ENCODE measurements at places on chromosomes 1 and 21.

DNA sequence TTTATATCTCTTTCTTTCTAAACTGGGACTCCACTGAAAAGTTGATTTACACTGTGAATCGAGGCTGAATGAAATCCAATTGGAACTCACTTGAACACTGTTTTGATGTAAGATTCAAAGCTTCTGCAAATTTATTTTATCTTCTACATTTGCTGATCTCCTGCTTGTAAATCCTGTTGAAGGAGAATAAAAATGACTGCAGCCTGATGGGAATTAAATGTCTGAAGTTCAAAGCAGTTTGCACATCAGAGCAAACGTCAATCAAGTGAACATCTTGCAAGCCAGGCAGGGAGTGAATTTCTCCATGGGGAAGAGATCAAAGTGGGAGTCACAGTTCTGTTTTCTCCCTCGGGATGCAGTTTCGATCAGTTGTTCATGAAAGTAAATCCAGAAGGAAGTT is 127.2 kb downstream of the CACHD1 start:
- no peak for DNase-seq

DNA sequence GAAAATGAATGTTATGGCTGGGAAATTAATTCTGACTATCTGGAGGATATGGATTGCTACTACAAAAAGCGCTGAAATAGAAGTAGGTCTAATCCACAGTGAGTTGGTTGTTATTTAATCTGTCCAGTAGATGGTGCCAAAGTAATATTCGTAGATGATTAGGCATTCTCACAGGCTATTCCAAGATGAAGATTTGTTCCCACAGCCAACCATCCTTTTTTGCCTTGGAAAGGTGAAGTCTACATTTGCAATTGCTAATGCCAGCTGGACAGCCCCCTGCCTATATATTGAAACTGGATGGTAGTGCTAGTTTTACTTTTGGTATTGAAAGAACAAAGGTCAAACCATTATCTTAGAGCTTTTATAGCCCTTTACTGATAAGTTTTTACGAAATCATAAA is 43.8 kb downstream of the RBM11 start:
- no peak for DNase-seq

GRCh38 chr1:172976222-172977041 is 74.3 kb downstream of the TNFSF18 start:
- DNase-seq, result no peak

- DNase-seq, result no peak
These were observed 221.2 kb downstream of the SETD4 start for GRCh38 chr21:35838987-35839763.

DNA sequence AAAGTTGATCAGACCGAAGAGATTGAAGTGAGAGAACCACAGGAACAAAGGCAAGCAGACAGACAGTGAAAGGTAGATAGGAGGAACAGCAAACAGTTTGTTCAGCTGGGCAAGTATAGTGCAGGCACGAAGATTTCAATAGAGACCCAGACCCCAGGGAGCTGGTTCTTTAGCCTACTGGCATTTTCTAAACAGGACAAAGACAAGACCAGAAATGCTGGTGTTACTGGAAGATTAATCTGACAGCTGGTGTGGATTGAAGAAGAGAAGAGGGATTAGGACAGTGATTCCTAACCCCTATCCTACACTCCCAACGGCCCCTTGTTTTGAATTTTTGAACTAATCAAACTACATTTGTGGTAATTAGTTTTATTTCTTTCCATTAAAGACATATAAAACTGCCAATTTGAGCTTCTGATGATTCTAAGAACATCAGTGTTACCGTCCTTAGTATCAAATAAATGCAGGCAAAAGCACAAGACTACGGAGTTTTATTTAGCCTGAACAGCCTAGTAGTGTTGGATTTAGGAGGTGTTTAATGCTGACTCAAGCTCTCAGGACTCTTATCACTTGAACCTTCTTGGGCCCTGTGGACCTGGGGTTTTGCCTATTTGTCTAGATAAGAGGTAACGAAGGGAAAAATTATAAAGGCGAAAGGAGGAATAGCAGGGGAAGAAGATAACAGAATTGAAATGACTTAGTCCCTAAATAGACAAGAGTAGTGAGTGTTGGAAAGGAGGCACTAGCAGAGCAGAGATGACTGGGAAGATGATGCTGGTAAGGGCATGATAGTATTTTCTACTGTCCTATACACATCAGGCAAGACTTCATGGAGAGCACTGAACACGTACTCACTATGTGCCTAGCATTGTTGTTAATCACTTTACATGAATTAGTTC is 2.0 kb downstream of the NPL start:
- no peak for DNase-seq

DNA sequence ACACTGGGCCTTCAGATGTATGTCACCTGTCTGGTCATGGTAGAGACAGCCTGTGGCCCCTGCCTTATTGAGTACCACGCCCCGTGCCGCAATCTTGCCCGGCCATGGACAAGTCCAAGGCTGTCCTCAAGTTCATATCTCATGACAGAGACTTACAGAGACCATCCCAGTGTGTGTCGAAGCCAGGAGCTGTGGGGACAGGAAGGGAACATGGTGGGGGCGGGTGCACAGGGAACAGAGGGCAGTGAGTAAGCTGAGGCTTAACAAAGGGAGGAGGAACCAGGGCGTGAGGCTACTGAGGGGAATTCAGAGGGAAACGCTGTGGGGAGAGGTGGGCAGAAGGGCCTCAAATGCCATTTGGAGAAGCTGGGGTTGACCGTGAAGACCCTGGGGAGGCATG is 75.8 kb downstream of the ALPL start:
- DNase-seq, result no peak

- DNase-seq, result no peak
These were observed 1.5 kb downstream of the RPL22 start for GRCh38 chr1:6197746-6198427.

DNA sequence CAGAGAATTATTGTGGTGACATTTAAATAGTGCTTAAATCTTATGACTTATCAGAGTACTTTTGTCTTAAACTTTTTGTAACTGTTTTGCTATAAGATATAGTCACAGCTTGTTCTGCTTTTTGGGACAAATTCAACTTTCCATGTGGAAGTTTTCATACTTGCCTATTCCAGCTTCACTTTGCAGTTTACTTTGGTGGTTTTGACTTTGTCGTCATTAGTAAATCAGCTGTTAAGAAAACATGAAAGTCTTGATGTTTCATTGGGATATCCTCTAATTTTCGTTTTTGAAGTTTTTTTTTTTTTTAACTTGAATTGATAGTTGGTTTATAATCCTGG is 31.3 kb downstream of the SDCCAG8 start:
- no peak for DNase-seq

DNA sequence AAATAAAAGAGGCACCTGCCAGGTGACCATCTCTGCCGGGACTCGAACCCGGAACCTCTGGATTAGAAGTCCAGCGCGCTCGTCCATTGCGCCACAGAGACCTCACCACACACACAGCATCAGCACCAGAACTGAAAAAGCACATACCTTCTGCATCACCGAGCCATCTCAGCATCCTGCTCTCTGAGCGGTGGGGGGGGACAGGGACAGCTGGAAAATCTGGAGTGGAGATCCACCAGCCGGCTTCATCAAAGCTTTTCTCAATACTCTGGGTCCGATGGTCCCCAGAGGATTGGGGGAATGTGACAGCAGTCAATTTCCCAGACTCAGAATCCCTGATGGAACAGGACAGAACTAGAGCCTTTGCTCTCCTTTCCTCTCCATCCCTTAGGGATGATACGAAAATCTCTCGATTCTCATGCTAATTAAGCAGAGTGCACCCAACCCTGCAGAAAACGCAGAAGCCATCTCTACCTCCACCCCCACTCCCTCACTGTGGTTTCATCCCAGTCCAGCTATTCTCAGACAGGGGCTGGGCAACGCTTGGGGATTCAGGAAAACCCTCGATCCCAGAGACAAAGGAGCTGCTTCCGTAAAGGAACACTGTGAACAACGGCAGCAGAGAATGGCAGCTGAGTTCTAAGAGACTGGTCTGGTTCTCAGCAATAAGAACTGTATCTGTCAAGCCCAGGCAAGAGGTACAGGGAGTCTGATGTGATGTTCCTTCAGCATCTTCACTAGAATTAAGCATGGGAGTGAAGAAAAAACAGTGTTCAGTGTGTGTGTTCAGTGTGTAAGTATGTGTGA is 29.6 kb upstream of the CADM3 start:
- DNase-seq, result no peak

DNA sequence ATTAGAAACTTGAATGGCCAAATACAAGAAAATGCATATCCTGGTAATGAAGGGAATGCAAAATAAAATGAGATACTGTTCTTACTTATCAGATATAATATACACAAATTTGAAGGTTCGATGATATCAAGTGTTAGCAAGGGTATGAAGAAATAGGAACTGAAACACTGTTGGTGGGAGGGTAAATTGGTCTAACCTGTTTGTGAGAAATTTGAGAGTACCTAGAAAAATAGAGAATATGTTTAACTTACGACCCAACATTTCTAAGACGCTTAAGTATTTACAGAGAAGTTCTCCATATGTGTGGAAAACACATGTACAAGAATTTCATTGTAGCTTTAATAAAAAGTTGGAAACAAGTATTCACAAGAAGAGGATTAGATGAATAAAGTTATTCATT is 25.9 kb downstream of the ATG4C start:
- DNase-seq, result no peak

DNA sequence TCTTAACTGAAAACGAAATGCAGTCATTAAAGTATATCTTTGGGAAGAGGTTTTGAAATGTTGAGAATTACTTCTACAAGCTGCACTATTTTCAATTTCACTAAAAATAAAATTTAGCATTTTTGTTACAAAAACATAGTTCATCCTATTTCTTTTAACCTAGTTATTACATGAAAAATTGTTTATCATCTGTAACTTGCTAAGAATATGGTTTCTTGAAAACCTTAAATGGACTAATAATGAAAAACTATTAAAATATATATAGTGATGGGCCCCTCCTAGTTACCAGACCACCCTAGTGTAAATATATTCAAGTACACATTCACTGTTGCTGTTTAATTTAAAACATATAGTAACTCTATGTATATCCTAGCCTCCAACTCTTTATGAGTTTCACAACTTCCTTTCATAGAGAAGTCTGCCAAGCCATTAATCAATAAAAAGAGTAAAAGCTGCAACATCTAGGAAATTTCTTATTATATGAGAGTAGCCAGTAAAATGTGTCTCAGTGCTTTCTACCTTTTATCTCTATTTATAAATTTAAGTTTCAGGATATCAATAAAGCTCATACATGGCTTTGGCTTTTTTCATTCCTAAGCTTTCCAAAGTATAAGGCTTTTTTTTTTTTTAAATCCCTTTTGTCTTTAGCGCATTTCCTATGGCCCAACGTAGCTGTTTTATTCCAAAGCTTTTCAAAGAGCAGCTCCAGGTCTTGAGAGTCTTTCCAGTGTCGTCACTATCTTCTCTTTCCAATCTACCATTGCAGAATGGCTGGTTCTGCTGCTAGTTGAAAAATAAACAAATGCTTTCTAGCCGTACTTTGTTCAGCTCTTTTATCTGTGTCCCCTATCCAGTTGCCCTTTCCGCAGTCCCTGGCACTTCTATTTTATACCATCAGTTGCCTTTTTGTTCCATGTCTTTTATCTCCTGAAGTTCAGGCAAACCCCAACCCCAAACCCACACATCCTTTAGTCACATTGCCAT is 6.5 kb downstream of the IRF2BP2 start:
- no peak for DNase-seq

DNA sequence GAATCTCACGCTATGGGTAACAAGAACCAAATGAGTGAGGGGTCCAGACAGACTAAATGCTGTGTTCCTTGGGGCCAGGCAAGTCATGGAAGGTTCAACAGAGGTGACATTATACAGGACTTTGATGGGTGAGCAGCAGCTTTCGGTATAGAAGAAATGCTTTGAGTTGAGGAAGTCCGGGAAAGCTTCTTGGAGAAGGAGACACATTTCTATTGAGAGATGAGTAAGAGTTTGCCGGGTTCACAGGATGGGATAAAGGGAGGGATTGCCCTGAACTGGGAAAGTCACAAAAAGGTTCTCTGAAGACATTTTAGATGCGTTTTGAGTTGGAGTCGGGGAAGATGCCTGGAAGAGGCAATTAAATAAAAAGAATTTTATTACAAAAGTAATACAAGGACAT is 580 bp upstream of the AZIN2 start:
- DNase-seq, result no peak

GRCh38 chr1:178540646-178541045 is 27.7 kb downstream of the TEX35 start:
- DNase-seq, result no peak

DNA sequence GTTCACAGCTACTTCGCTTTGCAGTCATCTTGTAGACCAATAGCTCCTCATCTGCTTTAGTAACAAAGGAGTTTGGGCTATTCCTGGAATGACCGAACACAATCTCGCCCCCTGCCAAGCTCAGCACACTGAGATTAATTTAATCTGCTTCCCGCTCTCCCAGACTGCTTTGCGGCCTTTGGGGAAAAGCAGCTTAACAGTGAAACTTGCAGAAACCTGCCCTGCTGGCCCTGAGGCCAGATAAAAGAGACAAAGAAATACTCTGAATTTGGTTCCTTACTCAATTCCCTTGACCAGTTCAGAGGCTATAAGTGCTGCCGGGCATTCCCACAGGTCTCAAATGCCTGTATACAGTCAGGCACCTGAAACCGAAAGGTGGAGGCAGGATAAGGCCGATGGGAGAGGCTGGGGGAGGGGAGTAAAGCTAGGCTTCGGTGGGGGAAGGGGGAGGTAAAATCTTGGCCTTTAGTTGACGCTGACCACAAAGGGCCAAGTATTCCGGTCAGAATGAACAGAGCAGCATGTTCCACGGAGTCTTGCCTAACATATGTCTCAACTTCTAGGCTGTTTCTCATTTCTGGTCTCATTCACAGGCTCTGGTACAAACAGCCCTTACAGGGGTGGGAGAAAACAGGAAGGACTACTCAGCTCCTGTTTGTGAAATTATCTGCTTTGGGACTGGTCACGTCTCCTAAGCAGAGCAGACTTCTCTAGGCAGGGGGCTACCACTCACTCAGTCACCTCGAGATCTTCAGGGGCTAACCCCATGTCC is 17.7 kb upstream of the A3GALT2 start:
- DNase-seq, result no peak

DNA sequence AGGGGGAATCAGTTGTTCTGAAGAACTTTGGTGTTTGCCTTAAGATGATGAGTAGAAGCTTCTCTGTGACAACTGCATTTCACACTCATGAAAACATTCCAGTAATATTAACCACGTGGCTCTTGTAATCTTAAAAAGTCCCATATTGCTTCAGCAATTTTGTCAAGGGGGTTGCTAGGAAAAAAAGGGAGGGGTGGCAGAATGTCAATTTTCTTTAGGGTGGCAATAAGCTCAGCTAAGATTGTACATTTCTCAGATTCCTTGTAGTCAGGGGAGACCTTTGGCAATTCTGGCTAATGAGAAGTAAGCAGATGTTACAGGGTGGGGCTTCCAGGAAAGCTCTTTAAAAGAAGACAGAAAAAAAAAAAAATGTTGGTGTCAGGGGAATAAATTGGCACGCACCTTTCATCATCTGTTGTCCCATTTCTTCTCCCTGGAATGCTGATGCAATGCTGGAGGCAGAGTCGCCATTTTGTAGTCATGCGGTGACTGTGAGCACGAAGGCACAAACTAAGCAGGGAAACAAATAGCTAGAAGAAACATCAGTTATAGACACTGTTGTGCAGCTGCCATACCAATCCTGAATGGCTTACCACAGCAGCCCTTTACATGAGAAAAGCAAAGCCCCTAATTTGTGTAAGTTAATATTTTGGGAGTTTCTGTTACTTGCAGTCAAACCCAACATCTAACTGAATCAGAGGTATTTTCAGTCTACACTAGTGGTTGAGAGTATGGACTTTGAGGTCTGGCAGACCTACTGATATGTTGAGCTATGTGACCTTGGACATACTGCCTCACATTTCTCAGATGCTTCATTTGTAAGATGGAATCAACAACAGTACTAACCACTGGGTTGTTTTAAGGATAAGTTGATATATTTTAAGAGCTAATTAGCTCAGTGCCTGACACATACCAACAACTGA is 56.1 kb upstream of the MRPS6 start:
- DNase-seq, result no peak

GRCh38 chr1:9280015-9280860 is 12.5 kb upstream of the SPSB1 start:
- no peak for DNase-seq
